ENCODE measurements at places on chromosomes 1 and 21.

- DNase-seq = no peak
Measured at GRCh38 chr1:16420424-16421118, 16.7 kb downstream of the SPATA21 start.

DNA sequence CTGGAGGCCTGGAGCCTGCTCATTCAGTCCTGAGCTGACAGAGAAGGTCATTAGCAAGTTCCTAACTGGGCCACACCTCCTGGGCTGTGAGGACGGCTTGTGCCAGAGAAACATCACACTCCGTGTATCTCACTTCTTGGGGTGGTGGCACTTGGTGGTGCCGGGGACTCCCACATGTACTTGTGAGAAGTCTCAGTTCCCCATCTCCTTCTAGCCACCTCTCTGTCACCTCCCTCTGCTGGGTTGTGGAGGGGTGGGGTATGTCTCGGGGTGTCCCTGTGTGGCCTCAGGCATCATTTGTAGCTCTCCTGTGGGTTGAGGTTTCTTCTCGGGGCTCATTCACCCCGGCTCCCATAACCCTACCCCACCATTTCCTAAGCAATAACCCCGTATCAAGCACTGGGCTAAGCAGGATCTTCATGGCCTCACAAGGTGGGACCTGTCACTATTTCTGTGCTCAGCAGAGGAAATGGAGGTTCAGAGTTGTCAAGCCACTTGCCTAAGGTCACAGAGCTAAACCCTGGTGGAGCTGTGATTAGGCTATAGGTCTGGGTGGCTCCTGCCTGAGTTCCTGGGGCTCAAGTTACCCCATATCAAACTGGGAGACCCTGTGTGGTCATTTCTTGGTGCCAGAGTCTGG, 62.5 kb downstream of the UBIAD1 start:
- no peak for DNase-seq

DNA sequence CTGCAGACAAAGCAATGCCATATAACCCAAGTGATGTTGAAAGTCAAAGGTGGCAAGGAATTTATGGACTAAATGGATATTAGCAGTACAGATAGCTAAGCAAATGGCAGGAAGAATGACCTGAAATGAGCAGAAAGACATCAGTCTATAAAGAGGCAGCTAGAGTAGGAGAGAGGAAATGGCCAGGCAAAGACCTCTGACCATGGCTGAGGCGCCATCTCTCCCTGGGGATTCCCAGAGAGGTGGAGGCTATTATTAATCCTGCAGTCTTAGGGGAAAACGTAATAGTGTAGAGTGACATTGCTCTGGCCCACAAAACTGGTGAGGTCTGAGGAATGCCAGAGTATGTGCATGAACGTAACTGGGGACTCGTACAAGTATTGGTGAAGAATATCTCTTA, 563.6 kb upstream of the PRMT6 start:
- DNase-seq = no peak

GRCh38 chr1:74396462-74396861, 115.9 kb downstream of the LRRC53 start:
- DNase-seq = no peak

DNA sequence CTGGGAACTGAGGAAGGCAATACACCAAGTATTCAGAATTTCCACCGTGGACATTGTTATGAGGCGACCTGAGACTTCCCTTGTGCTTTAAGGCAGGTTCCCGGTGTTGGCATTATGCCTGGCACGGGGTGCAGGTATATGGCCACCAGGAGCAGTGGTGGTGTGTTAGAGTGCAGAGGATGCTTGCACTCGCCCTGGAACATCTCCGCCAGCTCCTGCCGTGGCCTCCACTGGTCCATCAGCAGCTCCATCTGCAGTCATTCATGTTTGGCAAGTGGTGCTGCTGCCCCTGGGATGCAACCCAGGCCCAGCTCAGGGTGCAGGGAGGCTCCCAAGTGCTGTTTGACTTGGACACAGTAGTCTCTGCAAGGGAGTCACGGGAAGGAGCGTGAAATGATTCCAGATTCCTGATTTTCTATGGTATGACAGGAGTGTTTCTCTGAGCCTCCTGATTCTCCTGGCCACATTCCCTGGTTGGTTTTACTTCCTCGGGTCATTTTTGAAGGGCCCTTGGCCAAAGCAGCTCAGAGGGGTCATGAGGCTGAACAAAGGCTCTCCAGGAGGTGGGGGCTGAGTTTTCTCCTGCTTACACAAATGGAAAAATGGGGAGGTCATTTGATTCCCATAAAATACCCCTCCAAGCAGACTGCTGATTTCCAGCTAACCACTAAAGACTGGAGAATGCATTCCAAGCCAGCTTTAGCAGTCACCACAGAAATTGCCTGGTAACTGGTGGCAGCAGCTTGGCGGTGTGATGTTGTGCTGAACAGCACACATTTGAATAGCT, 60.4 kb upstream of the PSEN2 start:
- DNase-seq = no peak

DNA sequence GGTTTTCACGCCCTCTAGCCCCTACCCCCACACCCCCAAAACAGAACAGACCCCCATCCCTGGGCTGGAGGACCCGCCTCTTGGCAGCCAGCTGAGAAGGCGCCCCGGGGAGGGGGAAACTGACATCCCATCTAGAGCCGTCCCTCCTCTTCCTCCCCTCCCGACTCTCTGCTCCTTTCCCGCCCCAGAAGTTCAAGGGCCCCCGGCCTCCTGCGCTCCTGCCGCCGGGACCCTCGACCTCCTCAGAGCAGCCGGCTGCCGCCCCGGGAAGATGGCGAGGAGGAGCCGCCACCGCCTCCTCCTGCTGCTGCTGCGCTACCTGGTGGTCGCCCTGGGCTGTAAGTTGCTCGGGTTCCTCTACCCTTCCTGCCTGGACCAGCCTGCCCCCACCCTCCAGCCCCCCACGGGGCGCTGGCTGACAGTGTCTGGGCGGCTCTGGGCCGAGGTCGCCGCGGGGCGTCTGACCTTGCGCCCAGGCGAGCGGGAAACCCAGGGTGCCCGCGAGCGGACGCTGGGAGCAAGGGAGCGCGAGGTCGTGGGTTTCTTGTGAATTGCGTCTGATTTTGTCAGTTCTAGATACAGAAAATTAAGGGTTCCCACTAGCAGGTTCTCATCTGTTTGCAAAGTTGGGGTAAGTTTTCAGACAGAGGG, 618 bp downstream of the JAM2 start:
- DNase-seq = no peak

- DNase-seq = no peak
Measured at GRCh38 chr1:44588551-44589210, 85.6 kb downstream of the TMEM53 start.

DNA sequence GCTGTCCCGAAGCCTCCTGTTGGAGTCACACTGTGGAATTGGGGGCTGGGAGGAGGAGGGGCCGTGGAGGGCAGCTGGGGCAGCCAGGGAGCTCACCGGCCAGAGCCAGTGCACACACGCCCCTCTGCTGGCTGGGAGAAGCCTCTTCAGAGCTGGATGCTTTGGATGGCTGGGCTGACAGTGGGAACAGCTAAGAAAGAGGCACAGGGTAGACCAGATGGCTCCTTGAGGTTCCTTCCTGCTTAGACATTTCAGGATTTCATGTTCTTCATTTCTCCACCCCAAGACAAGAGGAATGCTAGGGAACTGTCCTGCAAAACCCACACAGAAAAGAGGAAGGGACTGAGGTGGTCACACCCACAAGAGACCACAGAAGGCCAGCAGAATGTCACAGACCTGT, 254.8 kb upstream of the VAMP3 start:
- no peak for DNase-seq

- DNase-seq = no peak
Measured at GRCh38 chr1:22327411-22327810, 124.2 kb upstream of the ZBTB40 start.

- DNase-seq = no peak
Measured at GRCh38 chr1:48841966-48842365, 65.3 kb upstream of the BEND5 start.

- no peak for DNase-seq
Measured at GRCh38 chr1:183125279-183125999, 60.6 kb upstream of the LAMC2 start.

DNA sequence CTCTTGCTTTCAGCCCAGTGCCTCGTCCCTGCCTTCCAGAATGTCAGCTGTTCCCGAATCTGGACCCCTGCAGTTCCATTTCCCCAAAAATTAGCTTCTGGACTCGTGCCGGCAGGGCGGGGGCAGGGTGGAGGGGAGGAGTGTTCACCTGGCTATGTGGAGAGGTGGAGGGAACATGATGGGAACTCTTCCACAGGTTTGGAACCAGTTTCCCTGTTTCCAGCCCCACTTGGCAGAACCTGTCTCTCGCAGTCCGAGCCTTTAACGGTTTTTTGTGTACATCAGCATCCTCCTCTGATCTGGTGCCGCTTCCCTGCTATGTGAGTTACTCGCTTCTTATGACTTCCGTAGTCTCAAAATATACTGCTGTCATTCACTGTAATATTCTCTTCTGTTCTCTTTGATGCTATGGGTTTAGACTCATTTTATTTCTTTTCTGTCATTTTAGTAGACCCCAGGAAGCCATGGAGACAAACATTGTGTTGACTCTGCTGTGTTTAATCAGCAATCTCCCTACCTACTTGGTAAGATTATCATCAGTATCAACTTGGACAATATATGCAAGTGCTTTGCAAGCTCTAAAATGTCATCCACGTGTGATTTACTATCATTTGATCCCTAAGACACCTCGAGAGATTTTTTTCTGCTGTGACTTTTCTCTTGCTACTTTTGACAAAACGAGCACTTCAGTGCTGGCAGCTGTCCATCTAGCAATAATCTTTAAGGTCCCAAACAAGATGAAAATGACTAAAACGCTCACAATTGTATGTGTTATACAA, 33.3 kb upstream of the HNRNPU start:
- no peak for DNase-seq

- DNase-seq = no peak
Measured at GRCh38 chr1:6180707-6181311, 688 bp upstream of the CHD5 start.

- peak; percentile 20 for DNase-seq
Measured at GRCh38 chr1:202237052-202237451, 43.5 kb downstream of the LGR6 start.

- peak; percentile 35 for DNase-seq
Measured at GRCh38 chr1:59332983-59333382, 36.1 kb downstream of the FGGY start.

GRCh38 chr1:119475866-119476439, 31.1 kb upstream of the HSD3B1 start:
- peak; percentile 45 for DNase-seq

- DNase-seq = no peak
Measured at GRCh38 chr1:48107516-48107915, 110.3 kb upstream of the TRABD2B start.
